Heart left ventricle (tissue), 16 donors: ENCODE measurements at places on chromosomes 11 and 22. TPM values are rescaled to one million over a fixed set of nuclear protein-coding genes. Genes with fewer than 3 reads are reported as not detected.

DNA sequence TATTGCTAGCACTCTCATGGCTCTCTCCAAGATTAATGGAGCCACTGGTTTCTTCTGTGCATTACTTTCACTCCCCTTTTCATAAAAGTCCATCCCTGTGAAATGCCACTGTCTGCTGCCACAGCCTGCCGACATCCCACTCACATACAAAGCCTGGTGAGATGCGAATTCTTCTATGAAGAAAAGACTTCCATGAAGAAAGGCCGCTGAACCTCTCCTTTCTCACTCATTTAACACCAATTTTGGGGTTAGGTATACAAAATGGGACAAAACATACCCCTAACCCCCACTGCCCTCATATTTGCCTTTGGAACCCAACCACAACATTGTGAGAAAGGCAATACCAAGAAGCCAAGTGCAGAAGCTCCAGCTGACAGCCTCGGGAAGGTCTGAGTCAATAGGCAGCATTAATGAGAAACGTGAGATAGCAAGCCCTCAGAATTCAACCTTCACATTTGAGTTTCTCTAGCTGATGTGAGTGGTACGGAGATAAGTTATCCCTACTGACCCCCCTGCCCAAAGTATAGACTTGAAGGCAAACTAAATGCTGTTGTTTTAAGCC, 156.4 kb downstream of the ATG16L2 start:
- DNase-seq = no peak

DNA sequence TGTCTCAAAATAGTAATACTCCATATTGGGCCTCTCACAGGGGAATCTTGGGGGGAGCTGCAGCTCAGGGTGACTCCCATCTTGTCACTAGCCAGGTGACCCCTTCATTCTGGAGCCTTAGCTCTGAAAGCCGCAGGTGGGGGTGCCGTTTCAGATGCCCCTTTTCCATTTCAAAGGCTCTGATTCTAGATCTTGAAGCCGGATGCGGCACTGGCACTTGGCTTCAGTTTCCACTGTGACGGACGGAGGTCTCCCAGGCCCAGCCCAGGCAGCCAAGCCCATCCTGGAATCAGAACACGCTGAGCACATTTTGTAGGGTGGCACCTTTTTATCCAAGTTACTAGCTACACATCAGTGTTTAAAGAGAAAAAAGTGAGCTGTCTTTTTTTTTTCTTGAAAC, 6.4 kb downstream of the BIK start:
- no peak for DNase-seq

GRCh38 chr22:38513063-38513462, 7.0 kb upstream of the DDX17 start:
- no peak for DNase-seq

GRCh38 chr11:86303257-86303656, 1.2 kb downstream of the HIKESHI start:
- DNase-seq = no peak

GRCh38 chr11:32012049-32012448, 78.8 kb upstream of the RCN1 start:
- no peak for DNase-seq

The GSTT2B gene
- total RNA-seq = 0.81 TPM

The NEFH gene
- 0.10 TPM for total RNA-seq
